Inflammatory macrophage treated with lipopolysaccharide for 4 hours (primary cell): ENCODE measurements at places on chromosomes 2 and 18.
A peak's percentile ranks its signal among the peaks of the same experiment; 100 is the strongest.

DNA sequence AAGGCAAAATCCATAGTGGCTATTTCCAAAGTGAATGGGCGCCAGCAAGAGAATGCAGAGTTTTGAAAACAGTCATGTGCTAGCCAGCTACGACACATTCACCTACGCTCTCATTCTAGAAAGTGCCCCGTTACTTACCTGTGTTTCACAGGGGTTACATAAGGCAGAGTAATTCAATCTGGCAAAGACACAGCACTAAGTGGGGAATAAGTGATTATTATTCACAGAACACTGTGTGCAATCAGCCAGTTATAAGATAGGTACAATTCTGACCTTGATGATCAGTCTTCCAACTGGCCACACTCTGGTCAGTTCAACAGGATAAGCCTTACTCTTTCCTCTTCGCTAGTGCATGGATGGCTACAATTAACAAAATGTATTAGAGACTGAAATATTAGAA, 105.8 kb downstream of the CABYR start:
- no peak for DNase-seq

- DNase-seq: no peak
Measured at GRCh38 chr2:232022718-232023117, 61.2 kb downstream of the DIS3L2 start.

- no peak for DNase-seq
Measured at GRCh38 chr2:138502255-138503086, 901 bp downstream of the SPOPL start.

DNA sequence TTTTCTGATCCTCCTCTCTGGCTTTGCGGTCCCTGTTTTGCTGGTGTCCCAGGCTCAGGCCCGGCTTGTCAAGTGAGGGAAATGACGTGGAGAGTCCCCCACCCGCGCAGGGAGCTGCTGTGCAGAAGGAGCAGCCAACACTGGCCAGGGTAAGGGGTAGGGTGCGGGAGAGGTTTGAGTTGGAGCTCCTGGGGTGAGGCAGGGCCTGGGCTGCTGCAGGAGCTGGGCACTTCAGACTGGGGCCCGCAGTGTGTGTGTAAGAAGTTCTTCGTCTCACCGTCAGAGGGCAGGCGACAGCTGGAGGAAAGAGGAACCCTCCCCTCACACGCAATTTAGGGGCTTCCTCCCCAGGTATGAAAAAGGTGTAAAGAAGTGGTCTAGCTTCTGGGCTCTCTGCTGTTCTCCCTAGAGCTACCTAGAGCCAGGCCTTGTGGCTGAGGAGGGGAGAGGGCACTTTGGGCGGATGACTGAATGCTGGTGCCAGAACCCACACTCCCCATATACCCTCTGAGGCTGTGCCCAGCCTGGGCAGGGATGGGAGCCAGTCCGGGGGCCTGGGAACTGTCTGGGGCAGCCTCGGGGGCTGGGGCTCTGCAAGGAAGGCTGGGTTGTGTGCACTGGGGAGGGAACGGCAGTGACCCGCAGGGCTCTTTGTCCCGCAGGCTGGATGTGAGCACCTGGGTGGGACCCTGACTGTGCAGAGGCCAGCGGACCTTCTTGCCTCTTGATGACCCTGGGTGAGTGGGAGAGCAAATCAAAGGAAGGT, 11.8 kb downstream of the CELF4 start:
- DNase-seq: no peak

- DNase-seq: no peak
Measured at GRCh38 chr2:184444217-184444616, 154.1 kb upstream of the ZNF804A start.

GRCh38 chr2:204024503-204024902, 87.9 kb downstream of the ICOS start:
- DNase-seq: peak; percentile 37

DNA sequence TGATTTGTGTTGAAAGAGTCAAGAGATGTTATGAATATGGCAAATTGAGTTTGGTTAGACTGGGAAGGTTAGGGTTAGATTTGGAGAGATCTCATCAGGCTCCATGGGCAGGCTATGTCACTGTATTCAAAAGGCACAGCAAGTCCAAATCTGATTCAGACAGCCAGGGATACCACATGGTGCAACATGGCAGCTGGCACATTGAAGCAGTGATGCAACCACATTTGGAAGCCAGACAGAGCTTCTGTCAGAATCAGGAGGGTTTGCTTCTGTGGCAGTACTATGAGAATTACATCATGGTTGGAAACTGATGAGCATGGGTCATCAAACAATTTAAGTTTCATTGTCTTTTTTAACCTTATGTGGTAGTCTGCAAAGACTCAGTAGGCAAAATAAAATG, 772.2 kb downstream of the SUCLG1 start:
- no peak for DNase-seq

GRCh38 chr2:122745603-122746002, 990.2 kb downstream of the TSN start:
- DNase-seq: no peak

GRCh38 chr2:71734620-71735019, 281.3 kb downstream of the DYSF start:
- no peak for DNase-seq

GRCh38 chr2:88659538-88659915, 31.9 kb upstream of the RPIA start:
- DNase-seq: no peak

- no peak for DNase-seq
Measured at GRCh38 chr2:43520919-43521318, 74.9 kb downstream of the THADA start.

DNA sequence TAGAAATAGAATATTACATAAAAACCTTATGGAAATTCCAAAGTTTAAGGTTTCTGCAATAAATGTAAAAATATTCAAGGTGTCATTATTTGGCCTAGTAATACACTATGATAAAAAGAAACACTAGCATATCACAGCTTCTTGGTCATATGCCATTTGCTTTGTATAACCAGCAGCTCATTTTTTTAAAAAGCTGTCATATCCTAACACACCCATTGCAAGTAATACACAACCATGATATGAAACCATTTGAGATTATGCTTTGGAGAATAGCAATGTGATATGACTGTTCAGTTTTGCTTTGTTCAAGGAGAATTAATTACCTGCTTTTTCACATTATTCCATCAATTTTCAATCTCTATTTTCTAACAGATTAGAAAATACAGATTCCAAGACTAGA, 149.0 kb downstream of the IKZF2 start:
- no peak for DNase-seq

GRCh38 chr2:29276151-29276550, 160.9 kb downstream of the CLIP4 start:
- no peak for DNase-seq

DNA sequence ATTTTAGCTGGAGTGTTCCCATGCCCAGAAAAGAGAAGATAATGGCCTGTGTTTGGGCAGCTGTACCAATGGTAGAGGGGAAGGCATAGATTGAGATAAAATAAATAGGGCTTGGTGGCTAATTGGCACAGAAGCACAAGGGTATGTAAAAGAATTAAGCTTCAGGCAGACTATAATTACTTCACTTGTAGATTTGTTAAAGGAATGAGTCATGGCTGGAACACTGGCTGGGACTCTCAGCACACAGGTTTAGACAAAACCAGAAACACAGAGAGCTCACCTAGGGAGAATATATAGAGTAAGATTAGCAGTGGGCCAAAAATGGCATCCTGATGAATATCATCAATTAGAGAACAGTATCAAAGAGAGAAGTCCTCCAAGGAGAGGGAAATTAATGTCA, 198.3 kb upstream of the FIGN start:
- no peak for DNase-seq

GRCh38 chr18:62081248-62081647, 105.6 kb downstream of the PIGN start:
- no peak for DNase-seq

GRCh38 chr18:46756025-46756558, 761 bp downstream of the ST8SIA5 start:
- no peak for DNase-seq
